Right renal pelvis (tissue), 4 donors: ENCODE measurements at places on chromosomes 12 and 14. TPM values are rescaled to one million over a fixed set of nuclear protein-coding genes. Genes with fewer than 3 reads are reported as not detected.

- DNase-seq = no peak
Observed at GRCh38 chr12:48940181-48940580, 14.9 kb upstream of the FKBP11 start.

GRCh38 chr14:91244501-91244901, at the start of gene GPR68:
Gene GPR68 (minus strand): TSS chr14:91244704. CDS start chr14:91235050, 9,654 bp downstream.
- DNase-seq = no peak

DNA sequence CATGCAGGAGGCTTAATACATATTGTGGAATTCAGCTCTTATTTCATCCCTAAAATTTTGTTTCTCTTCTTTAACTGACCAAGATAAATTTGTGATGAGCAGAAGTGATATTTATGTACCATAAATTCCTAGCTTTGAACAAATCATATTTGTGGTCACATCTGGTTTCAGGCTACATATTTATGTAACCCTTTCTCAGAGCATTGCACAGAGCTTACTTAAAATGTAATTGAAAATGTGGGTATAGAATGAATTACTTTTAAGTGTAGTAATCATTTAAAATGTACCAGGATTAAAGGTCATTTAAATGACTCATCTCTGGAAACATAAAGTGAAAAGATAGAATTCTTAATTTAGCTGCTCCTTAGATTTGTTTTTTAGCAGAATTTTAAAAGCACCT, 129.9 kb upstream of the FRMD6 start:
- DNase-seq = no peak

DNA sequence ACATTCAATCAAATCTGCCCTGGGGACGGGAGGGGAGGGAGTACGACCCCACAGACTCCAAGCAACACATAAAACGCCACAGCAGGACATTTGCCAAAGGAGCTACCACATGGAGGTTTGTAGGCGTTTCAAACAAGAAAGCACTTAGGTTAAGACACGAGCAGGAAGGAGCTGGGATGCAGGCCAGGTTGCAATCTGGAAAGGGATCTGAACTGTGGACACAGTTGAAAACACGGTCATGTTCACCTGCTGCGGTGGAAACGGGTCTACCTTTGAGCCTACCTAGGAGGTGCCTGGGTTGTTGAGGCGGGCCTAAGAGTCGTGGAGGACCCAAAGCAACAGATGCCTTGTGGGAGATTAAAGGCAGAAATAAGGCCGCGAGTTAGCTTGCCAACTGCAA, 18.4 kb downstream of the PRKAB1 start:
- no peak for DNase-seq

GRCh38 chr14:105090493-105091053, 25.3 kb upstream of the GPR132 start:
- no peak for DNase-seq

DNA sequence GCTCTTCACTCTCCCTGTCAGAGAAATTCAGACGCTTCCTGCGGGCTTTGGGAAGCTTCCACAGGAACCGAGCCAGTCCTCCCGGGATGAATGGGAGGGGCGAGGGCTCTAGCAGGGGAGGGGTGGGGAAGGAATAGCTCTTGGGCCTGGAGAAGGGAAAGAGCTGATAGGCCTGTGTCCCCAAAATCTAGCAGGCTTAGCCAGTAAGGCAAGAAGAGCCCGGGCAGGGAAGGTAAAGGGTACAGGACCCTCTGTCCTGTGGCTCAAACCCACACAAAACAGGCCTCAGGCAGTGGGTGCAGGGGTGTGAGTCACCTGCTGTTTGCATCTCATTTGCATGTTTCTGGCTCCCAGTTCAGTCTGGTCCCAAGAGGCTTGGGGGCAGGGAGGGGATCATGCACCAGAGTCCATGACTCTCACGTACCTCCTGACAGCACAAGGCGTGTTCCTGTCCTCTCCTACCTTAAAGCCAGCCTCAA, 8.7 kb upstream of the SMUG1 start:
- no peak for DNase-seq

DNA sequence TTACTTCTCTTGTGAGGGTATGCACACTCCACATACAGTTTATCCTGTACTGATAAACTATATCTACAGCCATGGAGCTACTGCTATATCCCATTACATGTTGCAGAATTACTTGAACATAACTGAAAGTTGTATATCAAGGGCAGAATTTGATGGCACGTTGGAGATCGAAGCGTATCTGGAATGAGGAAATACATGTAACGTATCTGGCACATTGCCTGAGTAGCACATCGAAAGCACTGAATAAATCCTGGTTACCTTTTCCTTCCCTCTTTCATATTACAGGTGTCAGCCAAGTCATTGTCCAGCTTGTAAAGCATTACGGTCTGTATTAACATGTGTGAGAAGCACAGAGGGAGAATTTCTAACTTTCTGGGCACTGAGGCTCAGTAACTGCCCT, 42.1 kb upstream of the LIN7A start:
- no peak for DNase-seq

- DNase-seq = no peak
Observed at GRCh38 chr14:54369343-54369742, 27.5 kb upstream of the CDKN3 start.

DNA sequence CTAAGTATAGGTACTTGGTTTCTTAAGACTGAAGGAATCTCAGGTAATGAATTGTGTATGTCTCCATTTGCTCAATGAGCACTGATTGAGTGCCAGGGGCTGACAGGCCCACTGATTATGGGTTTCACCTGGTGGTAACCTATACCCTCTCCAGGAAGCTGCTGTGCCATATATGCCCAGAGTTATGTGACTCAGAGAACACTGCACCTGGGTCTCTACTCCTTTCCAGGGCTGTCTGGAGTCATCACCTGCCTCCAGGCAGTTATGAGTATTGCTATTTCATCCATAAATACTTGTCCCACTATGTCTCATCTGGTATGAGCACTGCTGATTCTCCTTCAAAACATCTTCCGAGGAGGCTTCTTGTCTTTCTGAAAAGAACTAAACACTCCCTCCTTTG, 692.9 kb downstream of the BCL11B start:
- no peak for DNase-seq

GRCh38 chr14:45790293-45790692, 537.3 kb upstream of the MIS18BP1 start:
- DNase-seq = no peak

DNA sequence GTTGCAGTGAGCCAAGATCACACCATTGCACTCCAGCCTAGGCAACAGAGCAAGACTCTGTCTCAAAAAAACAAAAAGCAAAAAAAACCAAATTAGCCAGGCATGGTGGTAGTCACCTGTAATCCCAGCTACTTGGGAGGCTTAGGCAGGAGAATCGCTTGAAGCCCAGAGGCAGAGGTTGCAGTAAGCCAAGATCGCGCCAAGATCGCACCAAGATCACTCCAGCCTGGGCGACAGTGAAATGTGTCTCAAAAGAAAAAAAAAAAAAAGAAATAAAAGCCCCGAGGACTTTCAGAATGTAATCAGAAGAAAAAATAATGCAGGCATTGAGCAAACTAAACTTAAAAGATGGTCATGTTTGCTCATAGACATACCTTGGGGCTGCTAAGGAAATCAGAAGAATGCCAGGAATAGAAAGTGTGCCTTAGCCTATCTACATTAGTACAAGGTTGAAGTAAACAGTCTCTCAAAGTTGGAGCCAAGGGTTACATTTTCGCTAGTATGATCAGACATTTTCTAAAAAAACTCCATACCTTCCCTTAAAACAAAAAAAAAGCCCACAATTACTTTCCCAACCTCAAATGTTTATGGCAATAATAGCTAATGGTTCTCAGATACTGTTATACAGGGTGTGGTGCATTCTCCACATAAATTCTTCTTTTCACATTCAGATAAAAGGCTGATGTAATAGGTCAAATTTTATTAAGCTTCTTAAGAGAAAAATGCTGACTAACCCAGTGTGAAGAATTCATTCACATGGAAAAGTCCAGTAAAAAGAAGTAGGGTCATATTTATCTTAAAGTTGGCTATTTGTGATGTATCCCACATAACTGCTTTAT, 15.8 kb downstream of the DTD2 start:
- no peak for DNase-seq

DNA sequence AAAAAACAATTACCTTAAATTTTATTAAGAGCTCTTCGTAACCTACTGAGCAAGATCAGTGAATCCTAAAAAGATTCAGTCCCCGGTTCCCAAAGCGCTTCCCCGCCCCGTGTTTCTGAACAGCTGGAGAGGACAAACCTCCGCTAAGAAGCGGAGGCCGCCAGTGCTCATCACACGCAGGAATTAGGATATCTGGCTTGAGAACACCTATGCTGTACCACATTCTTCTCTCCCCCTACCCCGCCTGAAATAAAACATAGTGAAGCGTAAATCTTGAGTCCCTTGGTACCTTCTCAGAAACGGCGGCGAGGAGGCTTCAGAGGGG, 774 bp upstream of the WDR20 start:
- DNase-seq = no peak

DNA sequence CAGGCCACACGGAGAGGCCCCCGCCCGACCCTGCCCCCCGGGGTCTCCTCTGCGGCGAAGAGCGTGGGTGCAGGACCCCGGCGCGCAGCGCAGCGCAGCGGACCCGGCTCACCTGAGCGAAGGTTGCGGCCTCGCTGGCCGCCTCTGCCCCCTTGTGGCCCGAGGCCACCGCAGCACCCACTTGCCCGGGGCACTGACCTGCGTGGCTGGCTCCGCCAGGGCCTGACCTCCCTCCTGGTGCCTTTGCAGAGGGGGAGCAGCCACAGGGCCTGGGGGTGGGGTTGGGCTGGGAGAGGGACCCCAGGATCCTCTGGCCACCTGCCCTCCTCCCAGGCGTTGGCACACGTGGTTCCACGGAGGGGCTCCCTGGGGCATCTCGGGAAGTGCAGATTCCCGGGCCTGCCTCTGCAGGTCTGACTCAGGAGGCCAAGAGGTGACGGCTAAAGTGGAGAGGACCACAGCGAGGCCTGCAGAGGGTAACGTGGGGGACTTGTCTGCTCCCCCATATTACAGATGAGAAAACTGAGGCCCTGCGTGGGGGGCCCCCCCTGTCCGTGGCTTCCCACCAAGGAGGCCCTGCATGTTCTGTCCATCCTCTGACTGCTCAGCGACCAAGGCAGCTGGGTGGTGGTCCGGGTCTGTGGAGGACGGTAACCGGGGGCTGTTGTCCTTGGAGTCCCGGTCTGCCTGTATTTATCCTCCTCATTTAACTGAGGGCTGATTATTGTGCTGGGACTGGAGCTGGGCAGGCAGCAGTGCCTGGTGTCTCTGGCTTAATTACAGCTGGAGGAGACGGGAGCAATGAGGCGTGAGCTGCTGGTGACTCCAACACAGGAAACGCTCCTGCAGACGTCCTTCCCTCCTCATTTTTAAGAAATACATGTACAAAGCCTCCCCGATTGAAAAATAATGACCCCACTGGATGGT, 67.9 kb upstream of the BEGAIN start:
- no peak for DNase-seq

DNA sequence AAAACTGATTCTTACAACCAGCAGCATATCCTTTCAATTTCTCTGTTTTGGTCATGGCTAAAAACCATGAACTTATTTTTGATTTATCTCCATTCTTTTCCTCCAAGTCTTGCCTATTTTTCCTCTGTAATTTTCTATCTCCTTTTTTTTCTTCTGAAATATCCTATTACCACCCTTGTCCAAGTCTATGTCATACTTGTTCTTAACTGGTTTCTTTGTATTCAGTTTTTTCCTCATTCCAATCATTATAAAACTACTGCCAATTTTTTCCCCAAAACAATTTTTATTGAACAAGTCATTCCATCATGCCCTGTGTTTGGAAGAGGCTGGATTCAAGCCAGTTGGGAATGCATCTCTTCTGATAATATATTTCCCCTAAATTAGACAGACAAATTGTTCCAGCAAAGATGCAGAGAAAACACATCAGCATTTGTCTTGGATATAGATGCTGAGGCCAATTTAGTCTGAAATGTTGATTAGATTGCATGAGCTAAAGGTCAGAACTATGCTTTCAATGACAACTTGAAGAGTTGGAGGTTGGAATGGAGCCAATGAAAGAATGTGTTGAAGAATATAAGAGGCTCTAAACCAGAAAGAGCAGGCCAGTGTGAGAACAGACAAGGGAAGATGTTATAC, 30.7 kb downstream of the OTOGL start:
- no peak for DNase-seq

DNA sequence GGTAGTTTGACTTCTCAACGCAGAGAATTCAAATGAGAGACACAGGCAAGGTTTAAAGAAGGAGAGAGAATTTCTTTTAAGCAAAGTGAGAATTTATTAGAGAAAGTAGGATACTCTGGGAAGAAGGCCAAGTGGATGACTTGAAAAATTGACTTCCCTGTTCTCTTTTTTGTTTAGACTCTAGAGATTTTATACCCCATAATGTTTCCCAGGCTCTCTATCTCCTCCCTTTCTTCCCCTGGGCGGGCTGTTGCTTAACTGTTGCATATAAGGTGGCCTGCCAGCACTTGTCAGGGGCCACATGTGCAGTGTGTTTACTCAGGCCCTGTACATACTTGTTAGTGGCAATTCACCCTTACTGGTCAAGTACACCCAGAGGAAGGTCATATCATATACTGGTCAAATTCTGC, 403.7 kb downstream of the SLC6A15 start:
- no peak for DNase-seq

- DNase-seq = no peak
Observed at GRCh38 chr12:49894751-49895148, 8.9 kb downstream of the FAIM2 start.

DNA sequence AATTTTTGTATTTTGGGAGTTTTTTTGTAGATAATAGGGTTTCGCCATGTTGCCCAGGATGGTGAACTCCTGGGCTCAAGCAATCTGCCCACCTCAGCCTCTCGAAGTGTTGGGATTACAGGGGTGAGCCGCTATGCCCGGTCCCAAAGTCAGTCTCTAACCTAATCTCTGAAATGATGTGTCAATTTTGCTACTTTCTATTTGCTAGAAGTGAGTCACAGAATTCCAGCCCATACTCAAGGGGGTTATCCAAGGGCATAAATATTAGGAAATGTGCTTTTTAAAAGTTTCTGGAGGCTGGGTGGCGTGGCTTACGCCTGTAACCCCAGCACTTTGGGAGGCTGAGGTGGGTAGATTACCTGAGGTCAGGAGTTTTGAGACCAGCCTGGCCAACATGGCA, 40.5 kb downstream of the RESF1 start:
- DNase-seq = no peak

GRCh38 chr12:30870491-30871265, 55.9 kb upstream of the TSPAN11 start:
- no peak for DNase-seq

DNA sequence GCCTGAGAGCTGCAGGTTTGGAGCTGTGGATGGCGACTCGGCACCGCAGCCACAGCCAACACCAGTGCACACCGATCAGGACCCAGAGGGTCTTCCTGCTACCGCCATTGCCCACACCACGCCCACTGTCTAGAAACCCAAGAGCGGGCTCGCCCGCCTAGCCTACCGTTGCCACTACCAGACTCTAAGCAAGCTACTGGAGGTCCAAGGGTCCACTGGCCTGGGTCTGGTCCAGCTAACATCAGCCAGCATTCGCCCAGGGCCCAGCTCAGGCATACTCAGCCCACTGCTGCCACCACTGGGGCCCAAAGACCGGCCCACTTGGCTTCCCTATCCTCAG, 30.5 kb upstream of the MON2 start:
- DNase-seq = no peak

- no peak for DNase-seq
Observed at GRCh38 chr14:100665511-100666032, 61.1 kb upstream of the DLK1 start.

Gene RERG
- polyA plus RNA-seq = 43.2 TPM

Gene RNFT2
- 6.2 TPM for polyA plus RNA-seq

Gene C12orf54
- 0.49 TPM for polyA plus RNA-seq

Gene KRT77
- not detected for polyA plus RNA-seq
